Keratinocyte (primary cell): ENCODE measurements at places on chromosomes 7 and 10.

- peak; percentile 79 for DNase-seq
Measured at GRCh38 chr10:17348501-17349349, 105.7 kb downstream of the ST8SIA6 start.

- no peak for DNase-seq
Measured at GRCh38 chr7:7265081-7266075, 83.0 kb downstream of the C1GALT1 start.

- no peak for DNase-seq
Measured at GRCh38 chr10:16867556-16867955, 50.3 kb upstream of the RSU1 start.

GRCh38 chr7:107687656-107688055 lies 27.0 kb downstream of the SLC26A4 start:
- peak; percentile 23 for DNase-seq

DNA sequence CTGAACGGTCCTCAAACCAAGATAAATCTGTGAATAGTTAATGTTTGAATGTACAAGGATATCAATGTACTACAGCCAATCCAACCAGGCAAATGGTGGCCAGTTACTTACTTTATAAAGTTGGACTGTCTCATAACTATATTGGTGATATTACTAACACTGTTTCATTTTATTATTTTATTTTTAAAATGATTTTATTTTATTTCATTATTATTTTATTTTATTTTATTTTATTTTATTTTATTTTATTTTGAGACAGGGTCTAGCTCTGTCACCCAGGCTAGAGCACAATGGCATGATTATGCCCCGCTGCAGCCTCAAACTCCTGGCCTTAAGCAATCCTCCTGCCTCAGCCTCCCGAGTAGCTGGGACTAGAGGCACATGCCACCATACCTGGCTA lies 6.8 kb downstream of the IL15RA start:
- DNase-seq, result no peak

- no peak for DNase-seq
Measured at GRCh38 chr7:106332201-106332600, 47.4 kb upstream of the NAMPT start.

DNA sequence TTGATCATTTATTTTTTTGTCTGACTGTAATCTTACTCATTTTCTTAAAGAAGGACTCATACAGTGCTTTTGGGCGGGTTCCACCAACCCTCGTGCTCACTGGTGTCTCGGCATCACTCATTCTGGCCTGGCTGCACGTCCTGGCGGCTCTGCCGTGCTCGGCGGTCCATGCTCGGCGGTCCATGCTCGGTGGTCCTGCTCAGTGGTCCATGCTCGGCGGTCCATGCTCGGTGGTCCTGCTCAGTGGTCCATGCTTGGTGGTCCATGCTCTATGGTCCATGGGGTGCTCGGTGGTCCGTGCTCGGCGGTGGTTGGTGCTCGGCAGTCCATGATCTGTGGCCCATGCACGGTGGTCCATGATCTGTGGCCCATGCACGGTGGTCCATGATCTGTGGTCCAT lies 72.5 kb downstream of the WDR37 start:
- no peak for DNase-seq

GRCh38 chr10:83153714-83154113 lies 985.6 kb upstream of the GHITM start:
- DNase-seq, result no peak
